ENCODE measurements at places on chromosomes 7 and 10.

DNA sequence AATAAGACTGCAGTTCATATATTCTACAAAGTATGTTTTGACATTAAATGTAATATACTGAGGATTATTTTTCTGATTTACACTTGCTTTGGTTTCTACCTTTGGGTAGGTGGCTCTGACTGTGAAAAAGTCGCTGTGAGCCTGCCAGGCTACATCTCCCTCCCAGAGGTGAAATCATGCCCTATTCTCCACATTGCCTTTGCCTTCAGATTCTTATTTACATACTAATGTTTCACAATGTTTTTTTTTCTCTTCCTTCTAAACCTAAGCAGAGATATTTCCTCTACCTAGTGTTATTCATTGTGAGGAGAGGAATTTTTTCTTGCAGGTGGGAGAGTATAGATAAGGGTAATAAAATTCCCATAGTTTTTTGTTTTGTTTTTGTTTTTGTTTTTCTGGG is 111.5 kb upstream of the ANTXRL start:
- no peak for DNase-seq

- DNase-seq, result no peak
These were observed 98.5 kb downstream of the WDR37 start for GRCh38 chr10:1154531-1155295.

DNA sequence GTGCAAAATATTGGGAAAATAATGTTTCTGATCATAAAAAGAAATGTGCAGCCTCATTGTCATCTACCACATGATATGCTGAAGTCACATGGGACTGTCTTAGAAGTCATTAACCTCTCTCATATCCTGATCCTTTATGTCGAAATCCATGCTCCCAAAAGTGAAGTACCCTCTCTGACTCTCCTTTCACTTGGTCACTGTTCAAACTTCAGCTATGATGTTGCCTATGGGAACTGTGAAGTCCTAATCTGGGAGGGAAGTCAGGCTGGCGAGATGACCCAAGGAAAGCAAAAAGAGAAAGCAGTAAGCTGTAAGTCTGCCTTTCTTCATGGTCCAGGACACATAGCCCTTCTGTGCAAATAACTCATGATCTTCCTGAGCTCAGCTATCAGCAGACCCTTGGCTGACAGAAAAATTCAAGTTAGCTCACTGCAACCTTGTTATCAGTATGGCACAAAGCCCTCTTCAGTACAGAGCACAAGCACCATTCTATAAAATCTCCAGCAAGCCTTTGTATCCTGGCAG is 29.5 kb downstream of the WASL start:
- no peak for DNase-seq

GRCh38 chr10:69202332-69202731 is 17.8 kb upstream of the HKDC1 start:
- no peak for DNase-seq

DNA sequence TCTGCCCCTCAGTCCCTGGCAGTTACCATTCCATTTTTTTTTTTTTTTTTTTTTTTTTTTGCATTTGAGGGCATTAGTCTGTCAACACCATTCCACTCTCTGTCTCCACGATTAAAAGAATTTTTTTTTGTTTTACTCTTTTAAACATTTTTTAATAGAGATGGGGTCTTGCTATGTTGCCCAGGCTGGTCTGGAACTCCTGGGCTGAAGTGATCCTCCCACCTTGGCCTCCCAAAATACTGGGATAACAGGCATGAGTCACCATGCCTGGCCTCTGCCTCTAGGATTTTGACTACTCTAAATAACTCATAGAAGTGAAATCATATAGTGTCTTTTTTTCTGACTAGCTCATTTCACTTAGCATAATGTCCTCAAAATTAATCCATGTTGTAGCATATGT is 16.5 kb upstream of the CLDN3 start:
- DNase-seq, result no peak

DNA sequence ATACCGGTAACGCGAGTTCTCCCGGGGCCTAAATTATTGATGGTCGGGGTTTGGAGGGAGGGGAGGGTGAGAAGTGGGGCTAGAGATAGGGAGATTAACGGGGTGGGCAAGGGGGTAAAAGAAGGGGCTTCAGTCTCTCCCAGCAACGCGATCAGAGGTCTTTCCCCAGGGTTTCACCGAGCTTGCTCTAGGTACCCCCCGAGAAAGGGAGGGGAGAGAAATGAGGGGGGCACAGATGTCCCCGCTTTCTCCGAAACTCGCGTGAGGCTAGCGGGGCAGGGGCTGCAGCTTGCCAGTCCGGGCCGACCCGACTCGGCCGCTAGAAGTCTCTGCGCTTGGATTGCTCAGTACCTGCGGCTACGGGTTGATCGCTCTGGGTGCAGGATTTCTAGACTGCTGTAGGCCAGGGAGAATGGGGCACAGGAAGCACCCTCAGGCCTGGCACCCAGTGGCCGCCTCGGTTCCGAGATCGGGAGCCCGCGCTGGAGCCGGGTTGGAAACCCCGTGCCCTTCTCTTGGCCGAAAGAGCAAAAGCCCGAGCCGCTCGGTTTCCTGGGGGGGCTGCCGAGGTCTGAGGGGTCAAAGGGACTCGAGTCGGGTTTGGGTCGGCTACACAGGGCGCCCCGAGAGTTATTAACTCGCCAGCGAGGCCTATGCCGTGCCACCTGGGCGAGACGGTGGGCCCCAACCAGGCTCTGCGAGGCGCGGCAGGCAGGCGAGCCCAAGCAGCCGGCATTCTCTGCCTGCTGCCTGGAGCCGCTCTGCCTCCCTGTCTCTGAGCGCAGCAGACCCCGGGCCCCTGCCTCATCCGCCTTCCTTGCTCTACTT is 3.1 kb downstream of the PAX2 start:
- no peak for DNase-seq

DNA sequence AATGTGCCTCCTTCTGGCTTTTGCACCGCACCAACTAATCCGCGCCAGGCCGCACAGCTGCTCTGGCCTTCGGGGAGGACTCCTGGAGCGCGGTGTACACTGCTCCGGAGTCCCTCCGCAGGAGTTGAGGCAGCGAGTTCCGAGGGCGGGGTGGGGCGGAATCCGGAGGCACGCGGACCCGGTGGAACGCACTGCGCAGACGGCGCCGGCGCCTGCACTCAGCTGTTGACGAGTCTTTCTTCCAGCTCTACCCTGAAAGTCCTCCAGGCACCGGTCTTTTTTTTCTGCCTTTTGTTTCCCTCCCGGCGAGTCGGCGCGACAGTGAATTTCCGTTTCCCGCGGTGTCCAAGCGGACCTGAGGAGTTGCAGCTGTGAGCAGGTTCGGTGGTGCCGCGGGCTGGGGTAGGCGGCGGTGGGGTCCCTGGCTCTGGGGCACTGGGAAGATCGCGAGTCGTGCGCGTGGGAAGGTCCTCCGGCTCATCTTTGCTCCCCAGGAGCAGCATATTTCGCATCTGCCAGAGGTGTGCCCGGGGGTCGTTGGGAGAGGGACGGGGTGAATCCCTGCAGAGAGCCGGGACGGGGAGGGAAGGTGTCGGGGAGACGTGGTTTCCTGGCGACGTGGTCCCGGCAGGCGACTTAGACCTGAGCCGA is 44.1 kb downstream of the SFTPD start:
- DNase-seq, result peak; percentile 63

GRCh38 chr7:21198921-21199320 is 229.0 kb upstream of the SP4 start:
- no peak for DNase-seq

DNA sequence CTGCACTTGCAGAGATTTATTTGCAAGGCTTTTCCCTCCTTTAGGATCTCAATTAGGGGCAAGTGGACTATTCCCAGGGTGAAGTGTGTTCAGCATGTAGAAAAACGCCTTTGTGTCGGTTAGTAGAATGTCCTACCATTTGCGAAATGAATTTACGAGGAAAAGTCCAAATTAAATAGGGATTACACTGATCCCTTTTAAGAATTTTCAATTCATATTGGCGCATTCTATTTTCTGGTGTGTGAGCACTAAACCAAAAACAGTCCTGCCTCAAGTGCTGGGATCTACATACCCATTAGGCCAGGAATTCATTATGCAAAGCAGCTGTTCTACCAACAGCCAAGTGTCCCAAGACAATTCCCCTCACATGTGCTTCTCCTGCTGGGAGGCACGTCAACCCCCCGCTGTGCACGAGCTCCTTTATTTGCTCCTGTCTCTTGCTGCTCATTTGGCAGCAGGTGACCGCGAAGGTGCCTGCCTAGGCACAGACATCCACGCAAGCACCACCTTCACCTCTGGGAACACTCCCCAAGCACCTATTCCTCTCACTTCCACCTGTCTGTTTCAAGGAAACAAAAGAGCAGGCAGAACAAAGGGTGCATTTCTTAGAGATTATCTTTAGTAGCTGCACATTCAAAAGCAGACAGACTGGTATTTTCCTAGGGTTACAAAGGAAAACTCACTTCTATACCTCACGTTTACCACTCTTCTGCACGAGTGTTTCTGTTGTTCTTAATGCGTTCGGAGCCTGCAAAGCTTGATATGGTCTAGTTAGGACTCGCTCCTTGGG is 134.6 kb upstream of the FGFR2 start:
- no peak for DNase-seq
